Smooth muscle cell of bladder (primary cell): ENCODE measurements at places on chromosomes 7 and 10. TPM values are rescaled to one million over a fixed set of nuclear protein-coding genes. Genes with fewer than 3 reads are reported as not detected.

HOXA5 gene
- 1.4 and 1.6 TPM in 2 replicates for total RNA-seq

EPHA1 gene
- 0.09 and 0.14 TPM in 2 replicates for total RNA-seq

GIMAP2 gene
- 0.55 and 1.1 TPM in 2 replicates for total RNA-seq

RTKN2 gene
- 0.83 and 1.00 TPM in 2 replicates for total RNA-seq

UPK3B gene
- total RNA-seq: 0.46 TPM in 1 of 2 replicates, not detected in the other

PLAC9 gene
- 12.3 and 18.9 TPM in 2 replicates for total RNA-seq

IRF5 gene
- total RNA-seq: not detected in 2 replicates

TRUB1 gene
- total RNA-seq: 23.5 and 26.8 TPM in 2 replicates

DYNC1I1 gene
- 0.28 and 0.83 TPM in 2 replicates for total RNA-seq

KIAA1549 gene
- 1.4 and 1.5 TPM in 2 replicates for total RNA-seq

LRRTM3 gene
- total RNA-seq: not detected in 2 replicates

CLDN3 gene
- total RNA-seq: not detected in 2 replicates

PDK4 gene
- 13.1 and 16.2 TPM in 2 replicates for total RNA-seq

TAS2R3 gene
- total RNA-seq: 0.85 and 1.8 TPM in 2 replicates

ERVW-1 gene
- total RNA-seq: 0.09 TPM in 1 of 2 replicates, not detected in the other

NEURL1 gene
- total RNA-seq: 0.57 and 1.6 TPM in 2 replicates

TCAF1 gene
- 51.2 and 66.3 TPM in 2 replicates for total RNA-seq

ELAPOR2 gene
- 3.1 and 4.1 TPM in 2 replicates for total RNA-seq

CASP7 gene
- 16.5 and 23.5 TPM in 2 replicates for total RNA-seq

THSD7A gene
- 0.14 and 0.55 TPM in 2 replicates for total RNA-seq

HIP1 gene
- total RNA-seq: 5.3 and 8.0 TPM in 2 replicates

RBM20 gene
- total RNA-seq: under 0.01 TPM in 2 replicates

MYH16 gene
- not detected in 2 replicates for total RNA-seq

TFR2 gene
- 0.14 and 0.37 TPM in 2 replicates for total RNA-seq

FRMD4A gene
- total RNA-seq: 8.8 and 10.7 TPM in 2 replicates

TMEM213 gene
- total RNA-seq: not detected in 2 replicates

OPN1SW gene
- not detected in 2 replicates for total RNA-seq

SPDYE16 gene
- total RNA-seq: 0.14 TPM in 1 of 2 replicates, not detected in the other

EXOC4 gene
- total RNA-seq: 110 and 137 TPM in 2 replicates

KCNH2 gene
- 0.83 and 1.7 TPM in 2 replicates for total RNA-seq

TFEC gene
- total RNA-seq: under 0.01 TPM in 2 replicates

ELFN1 gene
- total RNA-seq: 1.1 and 2.1 TPM in 2 replicates

FAM237B gene
- under 0.01 TPM in 1 of 2 replicates, not detected in the other for total RNA-seq

TAS2R41 gene
- total RNA-seq: not detected in 2 replicates

ZMYND11 gene
- 49.1 and 61.0 TPM in 2 replicates for total RNA-seq

ODAD2 gene
- 1.2 and 3.1 TPM in 2 replicates for total RNA-seq

VIPR2 gene
- total RNA-seq: 0.85 and 0.92 TPM in 2 replicates

MOGAT3 gene
- not detected in 2 replicates for total RNA-seq

C7orf57 gene
- not detected in 2 replicates for total RNA-seq

STEAP1B gene
- 4.6 and 6.9 TPM in 2 replicates for total RNA-seq

PITX3 gene
- total RNA-seq: 0.14 and 0.18 TPM in 2 replicates

PRPS1L1 gene
- total RNA-seq: 0.09 TPM in 1 of 2 replicates, not detected in the other

SP8 gene
- total RNA-seq: not detected in 2 replicates

ARHGAP22 gene
- total RNA-seq: 13.8 and 20.7 TPM in 2 replicates

ZNF655 gene
- 42.6 and 45.9 TPM in 2 replicates for total RNA-seq

CAMK2G gene
- total RNA-seq: 19.6 and 21.9 TPM in 2 replicates

NUTM2A gene
- total RNA-seq: 0.28 and 0.37 TPM in 2 replicates

BMPER gene
- 28.0 and 32.6 TPM in 2 replicates for total RNA-seq

DRGX gene
- total RNA-seq: not detected in 2 replicates

TBC1D12 gene
- 11.7 and 13.9 TPM in 2 replicates for total RNA-seq

ELOVL3 gene
- total RNA-seq: 0.85 and 1.2 TPM in 2 replicates
